ENCODE measurements at places on chromosomes 6 and 20. TPM values are rescaled to one million over a fixed set of nuclear protein-coding genes. Genes with fewer than 3 reads are reported as not detected.

The SIRT5 gene
- total RNA-seq: 24.3 TPM

DNA sequence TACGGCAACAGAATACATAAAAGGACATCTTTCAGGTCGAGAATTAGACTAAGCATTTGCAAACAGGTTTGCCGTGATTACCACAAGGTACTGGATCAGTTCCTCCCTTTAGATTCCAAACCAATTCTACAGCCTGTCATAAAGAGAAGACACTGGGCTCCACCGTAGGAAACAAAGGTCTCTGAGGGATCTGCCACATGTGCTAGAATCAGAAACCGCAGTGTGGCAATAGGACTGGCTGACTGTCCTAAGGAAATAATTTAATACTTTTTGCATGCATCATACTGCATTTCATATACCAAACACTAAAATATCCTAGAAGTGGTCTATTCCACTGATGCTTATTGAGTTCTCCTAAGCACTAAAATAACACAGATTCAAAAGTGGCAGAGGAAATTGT is 59.2 kb downstream of the POPDC3 start:
- DNase-seq: no peak

The B3GAT2 gene
- total RNA-seq: not detected

The SAYSD1 gene
- total RNA-seq: 10.8 TPM

The EEF1A2 gene
- 656 TPM for total RNA-seq

GRCh38 chr6:105832313-105832761 is 253.8 kb upstream of the PRDM1 start:
- no peak for DNase-seq

DNA sequence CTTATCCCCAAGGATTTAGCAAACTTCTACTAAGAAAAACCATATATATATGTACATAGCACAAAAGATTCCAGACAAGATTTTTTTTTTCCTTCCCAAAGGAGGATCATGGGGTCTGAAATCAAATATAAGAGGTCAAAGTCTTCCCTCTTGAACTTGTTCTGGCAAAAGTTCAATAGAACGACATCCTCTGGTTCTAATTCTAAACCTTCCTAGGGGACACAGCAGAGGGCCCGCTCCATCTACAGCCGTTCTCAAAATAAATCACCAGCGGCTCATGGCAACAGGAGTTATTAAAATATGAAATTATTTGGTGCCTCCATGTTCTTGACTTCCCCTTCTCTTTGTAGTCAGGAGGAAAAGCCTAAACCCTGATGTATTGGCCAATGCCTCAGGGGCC is 29.0 kb downstream of the ANKRD60 start:
- no peak for DNase-seq

Measured in left cardiac atrium (tissue), 4 donors.